ENCODE measurements at places on chromosomes 4 and X.

GRCh38 chr4:176781739-176782100 lies 11.0 kb downstream of the VEGFC start:
- DNase-seq: no peak

GRCh38 chr4:1871471-1872021 lies 353 bp downstream of the NSD2 start:
- DNase-seq: no peak

DNA sequence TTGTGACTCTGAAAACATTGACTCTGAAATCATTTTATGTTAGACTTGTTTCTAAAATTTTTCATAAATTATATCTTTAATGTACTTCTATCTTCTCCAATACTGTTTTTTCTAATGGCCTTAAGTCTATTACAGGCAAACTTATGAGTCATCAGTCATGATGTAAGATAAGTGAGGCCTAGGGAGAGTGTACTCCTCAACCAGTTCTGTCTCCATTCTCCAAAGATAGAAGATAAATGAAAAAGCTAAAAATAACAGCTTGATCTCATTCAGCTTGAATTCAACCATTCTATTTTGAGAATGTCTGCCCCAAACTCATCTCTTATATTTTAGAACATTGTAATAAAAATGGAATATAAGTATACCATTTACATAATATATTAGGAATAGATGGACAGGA lies 34.5 kb downstream of the STBD1 start:
- no peak for DNase-seq

DNA sequence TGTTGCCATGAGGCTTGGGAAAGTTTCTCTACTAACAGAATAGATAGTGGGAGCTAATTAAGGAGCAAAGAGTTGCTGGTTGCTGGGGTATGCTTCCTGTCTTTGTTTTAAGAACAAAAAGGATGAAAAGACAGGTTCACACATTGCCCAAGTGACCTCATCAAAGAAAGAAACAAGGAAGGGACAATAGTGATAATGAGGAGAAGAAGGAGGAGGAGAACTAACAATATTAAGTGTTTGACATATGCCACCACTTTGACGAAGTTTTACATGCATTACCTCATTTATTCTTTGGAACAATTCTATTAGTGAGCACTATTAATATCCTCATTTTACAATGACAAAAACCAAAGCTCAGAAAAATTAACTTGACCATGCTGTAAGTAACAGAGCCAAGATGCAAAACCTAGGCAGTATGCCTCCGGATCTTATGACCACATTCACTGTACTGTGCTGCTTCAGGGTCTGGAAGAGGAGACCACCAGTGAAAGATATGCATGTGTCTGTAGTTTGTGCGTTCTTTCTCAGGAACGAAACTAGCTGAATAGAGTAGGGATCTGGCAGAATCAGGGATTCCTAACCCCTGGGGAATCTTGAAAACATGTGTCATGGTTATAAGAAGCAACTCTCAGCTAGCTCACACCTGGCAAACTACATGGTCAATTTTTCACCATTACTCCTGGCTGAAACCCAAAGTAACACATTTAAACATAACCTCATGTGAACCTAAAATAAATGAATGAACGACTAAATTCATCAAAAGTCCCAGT lies 83.8 kb downstream of the MOSPD2 start:
- no peak for DNase-seq

- no peak for DNase-seq
Observed at GRCh38 chr4:16617011-16617410, 281.4 kb downstream of the LDB2 start.

DNA sequence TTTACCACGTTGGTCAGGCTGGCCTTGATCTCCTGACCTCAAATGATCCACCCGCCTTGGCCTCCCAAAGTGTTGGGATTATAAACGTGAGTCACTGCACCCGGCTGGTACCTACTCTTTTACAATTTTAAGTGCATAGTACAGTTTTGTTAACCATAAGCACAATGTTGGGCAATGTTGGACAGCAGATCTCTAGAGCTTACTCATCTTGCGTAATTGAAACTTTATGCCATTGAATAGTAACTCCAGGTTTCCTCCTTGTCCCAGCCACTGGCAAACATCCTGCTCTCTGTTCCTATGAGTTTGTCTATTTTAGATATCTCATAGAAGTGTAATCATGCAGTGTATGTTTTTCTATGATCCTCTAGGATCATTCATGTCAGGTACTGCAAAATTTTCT lies 9.3 kb upstream of the CPE start:
- DNase-seq: no peak

- no peak for DNase-seq
Observed at GRCh38 chrX:69186651-69187050, 21.4 kb upstream of the PJA1 start.

DNA sequence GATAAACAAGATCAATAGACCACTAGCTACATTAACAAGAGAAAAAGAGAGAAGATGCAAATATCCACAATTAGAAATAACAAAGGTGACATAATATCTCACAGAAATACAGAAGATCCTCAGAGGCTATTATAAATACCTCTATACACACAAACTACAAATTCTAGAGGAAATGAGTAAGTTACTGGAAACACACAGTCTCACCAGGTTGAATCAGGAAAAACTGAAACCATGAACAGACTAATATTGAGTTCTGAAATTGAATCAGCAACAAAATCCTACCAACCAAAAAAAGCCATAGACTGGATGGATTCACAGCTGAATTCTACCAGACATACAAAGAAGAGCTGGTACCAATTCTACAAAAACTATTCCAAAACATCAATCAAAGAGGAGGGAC lies 211.8 kb upstream of the CPEB2 start:
- no peak for DNase-seq

DNA sequence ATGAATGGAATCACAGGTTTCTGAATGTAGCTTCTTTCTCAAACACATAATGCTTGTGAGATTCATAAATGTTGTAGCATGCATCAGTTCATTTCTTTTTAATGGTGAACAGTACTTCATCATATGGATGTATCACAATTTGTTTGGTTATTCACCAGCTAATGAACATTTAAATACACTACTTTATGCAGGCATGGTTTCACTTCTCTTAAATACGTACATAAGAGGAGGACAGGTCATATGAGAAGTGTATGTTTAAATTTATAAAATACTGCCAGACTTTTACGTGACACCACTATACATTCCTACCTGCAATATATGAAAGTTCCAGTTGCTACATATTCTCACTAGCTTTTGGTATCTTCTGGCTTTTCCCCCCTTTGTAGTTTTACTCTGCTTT lies 65.4 kb downstream of the ANKRD17 start:
- DNase-seq: no peak

DNA sequence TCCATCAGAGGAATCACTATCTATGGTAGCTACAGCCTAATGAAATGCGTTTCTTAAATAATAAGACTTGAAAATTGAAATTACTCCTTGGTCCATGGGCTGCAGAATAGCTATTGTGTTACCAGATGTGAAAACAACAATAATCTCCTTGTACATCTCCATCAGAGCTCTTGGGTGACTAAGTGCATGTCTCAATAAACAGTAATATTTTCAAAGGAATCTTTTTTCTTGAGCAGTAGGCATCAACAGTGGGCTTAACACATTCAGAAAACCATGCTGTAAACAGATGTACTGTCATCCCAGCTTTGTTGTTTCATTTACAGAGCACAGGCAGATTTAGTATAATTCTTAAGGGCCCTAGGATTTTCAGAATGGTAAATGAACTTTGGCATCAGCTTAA lies 67.3 kb downstream of the GLUD2 start:
- no peak for DNase-seq

GRCh38 chr4:11475871-11476270 lies 47.2 kb upstream of the HS3ST1 start:
- no peak for DNase-seq

DNA sequence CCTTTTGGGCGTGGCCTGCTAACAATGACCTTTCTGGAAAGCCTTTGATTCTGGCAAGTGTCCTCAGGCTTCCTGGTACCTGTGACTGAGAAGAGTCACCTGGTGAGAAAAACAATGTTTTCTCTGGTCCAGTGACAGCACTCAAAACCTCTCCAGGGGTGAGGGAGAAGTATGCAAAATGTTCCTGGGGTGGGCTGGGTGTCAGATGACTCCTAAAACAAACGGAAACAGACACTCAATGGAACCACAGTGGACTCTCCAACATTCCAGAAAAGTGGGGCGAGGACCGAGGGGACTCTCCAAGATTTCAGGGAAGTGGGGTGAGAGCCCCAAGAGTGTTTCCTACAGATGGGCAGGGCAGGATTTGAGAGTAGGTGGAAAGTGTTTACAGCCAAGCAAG lies 69.5 kb downstream of the ANAPC4 start:
- no peak for DNase-seq

DNA sequence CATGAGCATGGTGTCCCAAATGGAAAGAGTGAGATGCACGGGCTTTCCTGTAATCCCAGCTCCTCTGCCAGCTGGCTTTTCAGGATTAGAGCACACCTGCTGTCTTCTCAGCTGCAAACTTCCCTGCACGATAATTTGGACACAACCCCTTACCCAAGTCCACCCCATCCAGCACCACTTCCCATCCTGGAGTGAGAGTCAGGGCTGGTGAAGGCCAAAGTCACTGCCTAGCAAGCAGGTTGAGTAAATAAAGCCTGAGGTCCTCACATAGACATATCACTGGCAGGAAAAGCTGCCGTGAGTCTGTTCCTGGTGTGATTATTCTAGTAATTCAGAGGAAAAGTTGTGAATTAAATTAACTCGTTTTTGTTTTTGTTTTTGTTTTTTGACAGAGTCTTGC lies 113.9 kb upstream of the MBNL3 start:
- DNase-seq: no peak

Data from activated T-cell treated with anti-CD3 and anti-CD28 coated beads for 1 hour (primary cell).